ENCODE measurements at places on chromosomes 6 and 20. TPM values are rescaled to one million over a fixed set of nuclear protein-coding genes. Genes with fewer than 3 reads are reported as not detected.

Gene NRN1
- total RNA-seq = 5.0 TPM

Gene PNRC1
- 217 TPM for total RNA-seq

Gene SRMS
- total RNA-seq = not detected

Gene PNLDC1
- 0.54 TPM for total RNA-seq

Gene GCNT2
- total RNA-seq = 29.1 TPM

Gene UST
- 24.2 TPM for total RNA-seq

Gene MUC21
- total RNA-seq = not detected
